ENCODE measurements at places on chromosomes 2 and 18.

DNA sequence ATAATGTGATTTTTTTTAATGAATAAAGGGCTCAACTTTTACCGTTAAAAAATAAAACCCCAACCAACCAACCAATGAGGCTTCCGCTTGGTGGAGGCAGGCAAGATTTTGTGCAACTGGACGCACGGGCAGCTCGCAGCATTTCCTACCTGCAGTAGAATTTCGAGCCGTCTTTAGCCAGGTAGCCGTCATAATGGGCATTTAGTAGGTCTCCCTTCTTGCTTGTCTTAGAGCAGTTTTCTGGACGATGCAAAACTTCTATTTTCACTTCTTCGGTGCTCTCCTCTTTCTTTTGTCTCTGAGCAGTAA lies 316 bp downstream of the FKBP7 start:
- DNase-seq, result no peak

- no peak for DNase-seq
These were observed 91.5 kb downstream of the SETBP1 start for GRCh38 chr18:44771956-44772917.

DNA sequence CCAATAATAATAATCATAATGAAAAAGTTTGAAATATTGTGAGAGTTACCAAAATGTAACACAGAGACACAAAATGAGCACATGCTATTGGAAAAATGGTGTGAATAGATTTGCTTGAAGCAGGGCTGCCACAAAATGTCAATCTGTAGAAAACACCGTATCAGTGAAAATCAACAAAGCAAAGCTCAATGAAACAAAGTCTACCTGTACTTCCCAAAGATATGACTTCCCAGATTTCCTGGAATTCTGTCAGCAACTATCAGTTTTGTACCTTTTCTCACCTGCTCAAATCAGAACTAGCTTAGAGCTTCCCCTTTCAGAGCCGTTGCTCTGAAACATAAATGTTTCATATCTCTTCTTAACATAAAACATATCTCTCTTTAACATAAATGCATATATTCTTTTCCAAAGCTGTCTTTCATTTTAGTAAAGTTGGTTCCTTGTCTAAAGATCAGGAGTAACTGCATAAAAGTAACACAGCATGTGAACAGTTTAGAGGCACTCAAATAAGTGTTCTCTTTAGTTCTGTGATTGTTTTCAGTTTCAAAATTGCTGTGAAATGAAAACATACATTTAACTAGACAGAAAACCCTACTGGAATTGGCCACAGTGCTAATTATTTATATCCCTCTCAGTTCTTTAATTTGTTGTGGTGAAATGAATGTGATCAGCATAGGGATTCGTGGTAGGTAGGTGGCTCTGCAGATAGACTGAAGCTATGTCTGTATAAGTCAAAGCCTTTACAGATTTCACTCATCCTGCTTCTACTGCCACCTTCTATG lies 262.5 kb downstream of the KCNJ3 start:
- no peak for DNase-seq

- DNase-seq, result no peak
These were observed 64.2 kb downstream of the SCG2 start for GRCh38 chr2:223537651-223538601.

GRCh38 chr18:33830213-33830612 lies 252.2 kb downstream of the ASXL3 start:
- DNase-seq, result no peak

DNA sequence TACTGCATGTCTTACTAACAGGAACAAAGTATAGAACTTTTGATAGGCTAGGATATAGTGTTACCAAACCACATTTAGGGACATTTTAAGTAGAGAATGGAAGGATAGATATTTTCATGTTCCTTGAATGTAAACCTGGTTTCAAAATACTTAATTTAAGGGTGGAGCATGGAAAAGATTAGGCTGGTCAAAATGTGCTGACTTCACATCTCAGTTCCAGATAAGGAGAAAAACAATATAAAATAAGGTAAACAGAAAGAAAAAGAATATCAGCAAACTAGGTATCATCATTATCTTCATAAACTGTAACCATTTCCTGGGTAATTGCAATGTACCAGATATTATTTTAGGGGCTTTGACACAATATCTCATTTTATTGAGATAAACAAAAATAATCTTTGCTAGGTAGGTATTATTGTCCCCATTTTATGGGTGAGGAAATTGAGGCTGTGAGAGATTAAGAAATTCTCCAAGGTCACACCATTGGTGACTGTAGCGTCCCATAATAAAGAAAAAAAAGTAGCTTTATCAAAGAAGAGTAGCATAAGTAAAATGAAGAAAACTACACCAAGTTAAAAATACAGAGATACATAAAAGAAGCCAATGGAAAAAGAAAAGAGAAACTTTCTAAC lies 3.6 kb downstream of the PDE11A start:
- DNase-seq, result no peak

GRCh38 chr2:4358837-4359236 lies 655.5 kb downstream of the DCDC2C start:
- DNase-seq, result no peak

All from activated CD4-positive, alpha-beta T cell treated with anti-CD3 and anti-CD28 coated beads, Interleukin-2, amount 50 U/mL, for 24 hours (primary cell).